Pons (tissue), 1 donor: ENCODE measurements at places on chromosomes 1 and 21.

GRCh38 chr1:248914796-248915381, 8.9 kb downstream of the PGBD2 start:
- DNase-seq = no peak

DNA sequence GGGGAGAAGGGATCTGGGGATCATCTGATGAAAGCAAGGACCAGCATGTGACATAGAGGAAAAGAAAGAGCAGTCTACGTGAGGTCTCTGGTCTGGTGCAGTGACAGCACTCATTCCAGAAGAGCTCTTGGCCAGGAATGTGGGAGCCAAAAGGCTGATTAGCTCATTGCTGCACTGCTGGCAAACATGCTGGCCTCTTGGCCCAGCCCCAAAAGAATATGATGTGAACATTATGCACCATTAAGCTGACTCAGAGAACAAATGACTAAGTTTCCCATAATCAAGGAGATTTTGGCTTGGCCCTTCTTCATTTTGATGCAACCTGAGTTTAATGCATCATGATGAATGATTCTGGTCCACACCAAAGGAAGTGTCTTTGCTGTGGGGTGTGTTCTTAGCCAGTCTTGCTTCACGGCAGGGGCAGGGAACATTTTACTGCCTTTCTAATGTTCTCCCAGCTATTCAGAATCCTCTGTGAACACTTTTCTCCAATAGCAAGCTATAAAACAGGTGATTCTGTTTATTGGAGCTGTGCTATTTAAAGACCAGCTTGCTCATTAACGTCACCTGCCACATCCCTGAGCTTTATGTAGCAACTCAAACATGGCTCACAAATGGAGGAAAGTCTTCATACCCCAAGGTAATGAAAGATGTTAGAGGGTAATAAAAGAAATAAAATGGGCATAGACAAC, 55.1 kb downstream of the PCBP3 start:
- peak; percentile 7 for DNase-seq

- DNase-seq = no peak
Observed at GRCh38 chr1:78044796-78045562, 787 bp upstream of the GIPC2 start.

DNA sequence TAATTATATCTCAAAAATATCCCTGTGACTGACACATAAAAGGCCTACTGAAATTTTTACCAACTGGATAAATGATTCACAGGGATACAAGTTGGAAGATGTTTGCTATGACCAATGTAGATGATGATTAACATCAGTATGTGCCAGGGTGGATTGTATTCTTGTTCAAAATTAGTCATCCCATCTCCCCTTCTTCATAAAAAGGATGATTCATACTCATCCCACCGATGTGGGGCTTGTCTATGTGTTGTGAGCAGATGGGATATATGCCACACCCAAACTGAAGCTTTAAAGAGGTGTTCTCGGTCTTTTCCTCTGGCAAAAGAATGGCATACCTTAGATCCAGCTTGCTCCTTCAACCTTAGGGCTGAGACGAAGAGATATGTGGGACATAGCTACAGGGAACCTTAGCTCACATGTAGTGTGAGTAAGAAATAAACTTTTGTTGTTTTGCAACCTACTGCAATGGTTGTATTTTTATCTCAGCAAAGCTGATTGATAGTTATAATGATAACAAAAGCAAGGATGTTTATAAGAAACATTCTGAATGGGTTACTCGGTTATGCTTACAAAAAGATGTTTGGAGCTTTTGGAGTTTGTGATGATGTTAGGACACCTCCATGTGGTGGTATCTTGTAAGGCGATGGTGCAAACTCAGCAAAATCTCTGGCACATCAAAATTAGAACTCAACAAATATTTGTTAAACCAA, 29.4 kb downstream of the SPATA17 start:
- peak; percentile 44 for DNase-seq

GRCh38 chr1:205061227-205061626, 18.2 kb downstream of the CNTN2 start:
- DNase-seq = no peak
